ENCODE measurements at places on chromosomes 7 and 10.

- no peak for DNase-seq
Observed at GRCh38 chr7:154931906-154932305, 71.0 kb downstream of the PAXIP1 start.

DNA sequence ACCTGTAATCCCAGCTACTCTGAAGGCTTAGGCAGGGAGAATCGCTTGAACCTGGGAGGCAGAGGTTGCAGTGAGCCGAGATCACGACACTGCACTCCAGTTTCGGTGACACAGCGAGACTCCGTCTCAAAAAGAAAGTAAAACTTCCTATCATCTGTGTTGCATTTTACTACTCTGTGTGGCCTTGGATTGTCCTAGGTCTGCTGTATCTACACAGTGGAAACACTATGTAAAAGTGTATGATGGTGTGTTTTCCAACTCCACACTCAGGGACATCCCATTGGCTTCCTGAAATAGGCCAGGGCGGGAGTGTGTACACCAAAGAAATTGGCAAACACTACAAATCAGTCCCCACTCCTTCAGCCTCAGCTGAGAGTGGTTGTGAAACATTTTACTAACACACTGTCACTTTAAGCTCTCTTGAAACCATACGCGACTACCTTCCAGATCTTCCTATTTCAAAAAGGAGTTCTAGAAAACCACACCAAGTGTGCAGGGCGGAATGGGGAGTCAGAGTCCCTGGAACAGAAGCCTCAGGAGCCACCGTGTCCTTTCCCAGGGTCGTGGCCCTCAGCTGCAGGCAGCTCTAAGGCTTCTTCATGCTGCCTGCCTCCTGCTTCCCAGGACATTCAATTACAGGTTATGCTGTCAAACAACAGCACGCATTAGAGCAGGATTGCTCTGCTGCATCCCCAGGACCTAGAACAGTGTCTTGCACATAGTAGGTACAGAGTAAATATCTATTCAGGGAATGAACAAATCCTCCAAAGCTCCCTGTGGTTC, 275.4 kb downstream of the PARD3 start:
- no peak for DNase-seq

DNA sequence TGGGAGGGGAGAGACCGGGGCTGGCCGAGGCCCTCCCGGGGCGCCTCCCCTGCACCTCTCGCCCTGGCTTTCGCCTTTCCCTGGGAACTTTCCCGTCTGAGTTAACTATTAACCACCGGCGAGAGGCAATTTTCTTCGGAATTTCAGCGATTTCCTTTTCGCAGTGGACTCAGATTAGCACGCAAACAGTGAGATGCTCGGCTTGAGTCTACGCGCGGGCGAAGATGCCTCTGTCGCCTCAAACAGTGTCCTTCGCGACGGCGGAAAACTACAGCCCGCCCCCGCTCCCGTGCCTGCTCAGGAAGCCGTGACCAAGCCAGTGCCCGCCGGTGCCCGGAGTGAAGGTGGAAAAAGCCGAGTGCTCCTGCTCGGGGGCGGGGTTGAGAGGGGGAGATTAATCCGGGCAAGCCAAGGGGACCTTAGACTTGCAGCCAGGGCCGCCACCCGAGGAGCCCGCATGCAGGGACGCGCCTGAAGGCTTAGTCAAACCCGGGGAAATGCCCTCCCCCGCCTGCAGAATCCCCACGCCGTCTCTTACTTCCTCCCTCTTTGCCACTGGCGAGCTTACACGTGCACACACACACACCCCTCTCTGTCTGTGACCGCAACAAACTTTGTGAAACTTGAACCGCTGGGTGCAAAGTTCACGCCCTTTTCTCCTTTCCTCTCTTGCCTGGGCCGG, 14.5 kb upstream of the PAX2 start:
- DNase-seq = peak; percentile 61

- no peak for DNase-seq
Observed at GRCh38 chr7:102842284-102842683, 70.5 kb upstream of the LRRC17 start.

GRCh38 chr7:148044173-148044572, 546.4 kb upstream of the C7orf33 start:
- DNase-seq = no peak

DNA sequence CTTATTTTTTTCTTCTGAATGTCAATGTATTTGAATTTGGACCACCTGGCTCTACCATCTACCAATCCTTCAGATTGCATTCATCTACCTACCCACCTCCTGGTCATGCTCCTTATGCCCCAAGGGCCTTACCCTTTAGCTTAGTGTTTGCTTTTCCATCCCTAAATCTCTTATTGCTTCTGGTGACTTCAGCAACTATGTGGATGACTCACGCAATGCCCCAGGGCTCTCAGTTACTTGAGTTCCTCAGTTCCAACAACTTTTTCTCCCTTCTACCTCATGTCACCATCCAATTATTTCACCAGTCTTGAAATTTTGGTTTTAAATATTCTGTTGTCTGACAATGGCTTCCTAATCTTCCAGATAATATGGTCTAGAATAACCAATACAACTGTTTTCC, 118.9 kb downstream of the CFAP58 start:
- DNase-seq = no peak

GRCh38 chr7:8481752-8482446, 48.5 kb downstream of the NXPH1 start:
- DNase-seq = no peak

- DNase-seq = no peak
Observed at GRCh38 chr7:105577251-105577650, 4.0 kb downstream of the EFCAB10 start.

GRCh38 chr7:149732111-149732561, 41.3 kb downstream of the ZNF467 start:
- no peak for DNase-seq

GRCh38 chr10:26759008-26759407, 61.5 kb downstream of the PDSS1 start:
- DNase-seq = no peak

DNA sequence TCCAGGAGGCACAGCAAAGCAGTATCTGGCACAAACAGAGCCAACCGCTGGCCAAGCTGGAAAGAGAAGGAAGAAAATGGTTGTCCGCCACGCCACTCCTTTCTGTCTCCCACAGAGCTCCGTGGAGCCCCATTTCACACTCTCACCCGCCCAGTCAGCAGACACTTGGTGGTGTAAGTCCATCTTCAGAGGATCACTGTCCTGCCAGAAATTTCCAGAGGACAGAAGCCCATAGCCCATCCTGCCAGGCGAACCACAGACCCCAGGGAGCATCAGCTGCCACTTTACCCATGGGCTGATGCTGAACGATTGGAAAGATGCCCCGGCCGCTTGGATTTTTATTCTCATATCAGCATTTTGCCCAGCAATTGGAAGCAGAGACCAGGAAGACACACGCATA, 144.7 kb upstream of the LYZL2 start:
- no peak for DNase-seq

DNA sequence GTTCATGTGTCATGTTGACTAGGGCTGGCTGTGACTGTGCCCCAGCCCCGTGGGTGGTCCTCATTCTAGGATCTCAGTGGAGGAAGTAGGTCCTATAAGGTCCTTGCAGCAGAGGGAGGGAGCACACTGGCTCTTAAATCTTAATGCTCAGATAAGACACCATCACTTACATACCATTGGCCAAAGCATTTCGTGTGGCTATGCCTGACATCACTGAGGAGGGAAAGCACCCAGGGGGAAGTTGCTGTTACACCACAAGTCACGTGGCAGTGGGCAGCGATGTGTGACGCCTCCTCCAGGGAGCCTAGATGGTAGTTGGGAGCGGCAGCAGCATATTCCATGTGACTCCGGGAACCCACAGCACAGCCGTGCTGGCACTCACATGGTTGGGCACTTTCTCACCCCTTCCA, 224.7 kb upstream of the SH2B2 start:
- DNase-seq = no peak

DNA sequence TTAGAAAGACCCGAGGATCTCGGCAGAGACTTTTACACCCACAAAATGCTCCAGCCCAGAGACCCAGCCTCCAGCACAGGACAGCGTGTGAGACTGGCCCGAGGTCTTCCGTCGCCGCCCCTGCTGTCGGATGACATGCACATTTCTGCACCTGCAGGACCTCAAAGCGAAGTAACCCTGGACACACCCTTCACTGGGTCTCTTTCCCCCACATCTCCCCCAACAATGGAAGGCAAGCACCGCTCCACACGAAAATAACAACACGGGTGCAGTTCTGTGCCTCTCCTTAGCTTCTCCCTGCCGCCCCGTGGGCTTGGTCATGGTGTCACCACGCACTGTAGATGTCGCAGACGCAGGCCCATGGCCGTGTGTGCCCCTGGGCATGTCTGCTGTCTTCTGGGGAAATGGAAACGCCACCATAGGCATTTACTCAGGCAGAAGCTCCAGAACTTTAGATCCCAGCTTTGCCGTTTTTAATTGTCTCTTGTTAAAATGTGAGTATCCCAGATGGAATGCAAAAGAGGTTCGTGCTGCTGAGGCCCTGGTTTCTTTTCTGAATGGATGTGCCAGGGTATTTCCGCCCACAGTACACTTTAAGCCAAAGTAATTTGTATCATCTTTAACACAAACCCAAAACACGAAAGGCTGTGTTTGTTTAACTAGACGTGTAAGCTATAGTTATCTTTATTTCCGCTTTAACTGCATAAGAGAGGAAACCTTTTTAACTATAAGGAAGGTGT, 237.9 kb downstream of the MGMT start:
- no peak for DNase-seq

GRCh38 chr7:74625446-74625845, 32.1 kb upstream of the GTF2I start:
- DNase-seq = no peak

DNA sequence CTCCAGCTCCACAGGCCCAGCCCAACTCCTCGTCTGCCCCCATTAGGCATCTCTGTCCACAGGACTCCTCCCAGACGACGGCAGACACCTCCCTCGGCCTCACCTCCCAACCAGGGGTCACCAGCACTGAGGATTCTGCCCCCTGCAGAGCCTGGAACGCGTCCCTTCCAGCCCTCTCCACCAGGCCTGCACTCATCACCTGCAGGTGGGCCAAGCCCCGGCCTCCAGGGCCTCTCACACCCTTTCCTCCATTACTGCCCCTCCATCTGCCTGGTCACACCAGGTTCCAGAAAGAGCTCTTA, 42.7 kb upstream of the PDGFA start:
- no peak for DNase-seq

DNA sequence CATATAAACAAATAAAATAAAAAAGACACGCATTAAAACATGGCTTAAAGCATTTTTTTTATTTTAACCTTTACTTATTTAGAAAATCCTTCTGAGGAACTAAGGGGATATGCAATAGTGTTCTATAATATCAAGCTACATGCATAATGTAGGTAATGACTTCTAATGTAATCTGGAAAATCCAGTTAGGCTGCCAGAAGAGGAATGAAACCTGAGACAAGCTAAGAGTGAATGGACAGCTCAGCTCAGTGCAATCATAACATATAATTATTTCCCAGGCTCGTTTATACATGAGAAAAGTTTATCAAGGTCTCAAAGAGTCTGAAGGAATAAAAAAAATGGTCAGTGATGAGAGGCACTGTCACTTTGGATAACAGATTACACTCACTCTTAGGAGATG, 649.0 kb upstream of the PCDH15 start:
- DNase-seq = no peak

DNA sequence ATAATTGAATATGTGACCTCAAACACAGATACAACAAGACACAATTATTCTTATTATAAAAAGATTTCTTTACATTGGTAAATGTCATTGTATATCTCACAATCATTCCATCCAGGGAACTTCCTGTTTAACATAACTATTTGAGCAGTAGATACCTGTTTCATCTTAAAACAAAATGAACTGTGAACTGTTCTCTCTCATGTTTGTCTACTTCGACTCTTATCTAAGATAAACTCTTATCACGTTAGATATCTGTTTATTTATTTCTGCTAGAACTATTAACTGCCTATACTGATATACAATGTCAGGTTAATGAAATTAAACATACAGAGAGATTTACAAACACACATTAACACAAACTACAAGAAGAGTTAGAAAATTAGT, 20.1 kb downstream of the ANK3 start:
- no peak for DNase-seq

DNA sequence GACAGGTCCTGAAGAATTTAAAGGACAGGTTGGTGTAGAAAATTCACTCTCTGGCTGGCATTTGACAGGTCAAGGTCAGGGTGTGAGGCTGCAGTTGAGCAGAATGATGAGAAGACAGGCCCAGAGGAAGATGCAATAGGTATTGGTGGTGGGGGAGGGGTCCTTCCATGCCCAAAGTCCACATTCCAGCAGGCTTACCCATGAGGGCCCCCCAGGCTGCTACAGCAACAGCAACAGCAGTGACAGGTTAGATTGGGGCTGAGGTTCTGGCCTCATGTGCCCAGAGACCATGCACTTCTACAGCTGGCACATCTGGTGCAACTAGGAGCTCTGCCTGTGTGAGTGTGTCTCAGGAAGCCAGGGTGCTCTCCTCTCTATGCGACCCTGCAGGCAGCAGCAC, 223.5 kb upstream of the GHITM start:
- no peak for DNase-seq

GRCh38 chr10:29144126-29144525, 144.7 kb upstream of the LYZL1 start:
- no peak for DNase-seq

DNA sequence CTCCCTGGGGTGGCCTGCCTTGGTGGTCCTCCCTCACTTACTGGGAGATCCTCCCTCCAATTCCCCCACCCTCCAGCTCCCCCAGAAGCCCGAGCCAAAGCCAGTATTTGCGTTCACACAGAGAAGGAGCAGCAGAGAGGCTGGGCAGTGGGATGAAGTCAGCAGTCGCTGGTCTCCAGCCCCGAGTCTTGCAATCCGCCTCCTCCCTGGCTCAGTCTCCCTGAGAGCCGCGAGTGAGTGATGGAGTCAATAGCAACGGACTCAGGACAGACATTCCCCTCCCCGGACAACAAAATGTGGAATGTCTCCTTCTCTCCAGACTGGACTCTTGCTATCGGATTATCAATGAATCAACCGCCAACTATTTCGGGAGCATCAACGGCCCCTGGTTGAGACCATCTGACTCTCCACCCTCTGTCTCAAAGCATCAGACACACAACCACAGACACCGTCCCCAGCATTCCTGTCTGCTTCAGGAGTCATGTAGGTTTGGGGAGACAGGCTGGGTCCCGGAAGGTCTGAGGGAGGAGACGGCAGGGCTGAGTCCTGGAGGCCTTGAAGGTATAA, 178.4 kb downstream of the SH3PXD2A start:
- DNase-seq = no peak

GRCh38 chr7:126780993-126781392, 471.7 kb downstream of the GRM8 start:
- DNase-seq = no peak

DNA sequence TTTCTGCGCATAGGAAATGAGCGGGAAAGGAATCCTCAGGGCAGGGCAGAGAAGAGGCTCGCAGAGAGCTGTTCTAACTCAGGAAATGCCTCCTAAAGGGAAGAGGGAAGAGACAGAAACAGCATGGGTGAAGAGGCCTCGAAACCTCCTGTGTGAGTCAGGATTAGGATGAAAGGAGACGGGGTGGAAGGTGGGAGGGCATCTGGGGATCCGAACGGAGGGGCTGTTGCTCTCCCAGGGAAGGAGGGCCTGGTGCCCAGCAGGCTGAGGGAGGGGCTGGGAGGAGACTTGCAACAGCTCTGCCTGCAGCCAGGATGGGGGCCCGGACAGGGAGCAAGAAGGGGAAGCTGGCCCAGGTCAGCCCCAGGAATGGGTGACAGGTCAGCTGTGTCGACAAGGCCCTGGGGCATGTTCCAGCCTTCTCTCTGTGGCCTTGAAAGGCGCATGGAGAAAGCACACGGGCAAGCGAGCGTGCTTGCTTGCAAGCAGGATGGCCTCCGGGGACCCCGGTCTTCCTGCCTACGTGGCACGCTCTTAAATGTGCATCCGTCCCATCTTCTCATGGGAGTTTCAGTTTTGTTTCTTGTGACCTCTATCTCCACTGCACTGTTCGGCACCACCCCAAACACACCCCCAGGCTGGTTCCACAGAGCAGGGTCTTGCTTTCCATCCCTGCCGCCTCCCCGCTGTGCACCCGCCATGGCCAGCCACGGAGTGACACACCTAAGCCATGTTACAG, 63.5 kb downstream of the HIPK2 start:
- no peak for DNase-seq

All from activated CD4-positive, alpha-beta T cell treated with anti-CD3 and anti-CD28 coated beads, Interleukin-2, amount 50 U/mL, for 48 hours (primary cell).